GM06990 (cell line): ENCODE measurements at places on chromosomes 13 and 19.

DNA sequence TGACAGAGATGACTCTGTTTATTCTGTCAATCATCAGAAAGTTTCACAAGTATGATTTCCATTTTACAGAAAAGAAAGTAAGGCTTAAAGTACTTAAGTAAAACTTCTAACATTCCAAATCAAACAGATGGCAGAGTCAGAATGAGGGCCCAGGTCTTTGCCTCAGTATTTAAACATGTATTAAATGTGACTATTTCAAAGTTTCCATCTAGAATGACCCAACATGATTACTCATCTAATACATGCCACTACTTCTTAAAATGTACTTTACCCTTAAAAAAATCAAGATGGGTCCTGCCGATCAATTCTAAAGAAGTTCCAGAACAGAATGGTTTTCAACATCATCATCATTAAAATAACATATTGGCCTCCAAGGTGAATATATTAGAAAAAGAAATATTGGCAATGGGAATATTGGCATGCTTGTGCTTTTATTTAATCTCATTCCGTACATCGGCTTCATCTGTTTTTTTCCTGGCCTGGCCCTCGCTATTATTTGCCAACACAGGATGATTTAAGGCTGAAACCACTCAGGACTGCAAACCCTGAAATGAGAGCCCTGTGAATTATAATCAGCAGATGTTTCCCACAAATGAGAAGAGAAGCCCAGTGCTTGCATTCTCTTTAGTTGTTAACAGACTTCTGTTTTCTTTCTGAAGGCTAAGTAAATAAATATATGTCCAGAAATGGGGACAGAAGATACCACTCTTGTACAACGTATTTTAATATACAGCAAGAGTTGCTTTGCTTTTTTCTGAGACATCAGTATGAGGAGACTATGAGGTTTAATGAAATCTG is 340.0 kb downstream of the DNAJC15 start:
- DNase-seq = no peak

DNA sequence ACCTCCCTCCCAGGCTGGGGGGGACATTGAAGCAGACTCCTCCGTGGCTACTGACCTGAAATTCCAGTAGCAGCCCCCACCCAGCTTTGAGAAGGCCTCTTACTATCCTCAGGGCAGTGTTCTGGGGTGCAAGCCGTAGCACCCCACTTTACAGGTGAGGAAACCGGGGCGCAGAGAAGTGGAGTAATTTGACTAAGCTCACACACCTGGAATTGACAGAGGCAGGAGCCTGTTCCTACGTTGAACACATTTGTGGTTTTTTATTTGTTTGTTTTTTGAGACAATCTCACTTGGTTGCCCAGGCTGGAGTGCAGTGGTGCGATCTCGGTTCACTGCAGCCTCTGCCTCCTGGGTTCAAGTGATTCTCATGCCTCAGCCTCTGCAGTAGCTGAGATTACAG is 14.6 kb upstream of the S1PR4 start:
- no peak for DNase-seq

DNA sequence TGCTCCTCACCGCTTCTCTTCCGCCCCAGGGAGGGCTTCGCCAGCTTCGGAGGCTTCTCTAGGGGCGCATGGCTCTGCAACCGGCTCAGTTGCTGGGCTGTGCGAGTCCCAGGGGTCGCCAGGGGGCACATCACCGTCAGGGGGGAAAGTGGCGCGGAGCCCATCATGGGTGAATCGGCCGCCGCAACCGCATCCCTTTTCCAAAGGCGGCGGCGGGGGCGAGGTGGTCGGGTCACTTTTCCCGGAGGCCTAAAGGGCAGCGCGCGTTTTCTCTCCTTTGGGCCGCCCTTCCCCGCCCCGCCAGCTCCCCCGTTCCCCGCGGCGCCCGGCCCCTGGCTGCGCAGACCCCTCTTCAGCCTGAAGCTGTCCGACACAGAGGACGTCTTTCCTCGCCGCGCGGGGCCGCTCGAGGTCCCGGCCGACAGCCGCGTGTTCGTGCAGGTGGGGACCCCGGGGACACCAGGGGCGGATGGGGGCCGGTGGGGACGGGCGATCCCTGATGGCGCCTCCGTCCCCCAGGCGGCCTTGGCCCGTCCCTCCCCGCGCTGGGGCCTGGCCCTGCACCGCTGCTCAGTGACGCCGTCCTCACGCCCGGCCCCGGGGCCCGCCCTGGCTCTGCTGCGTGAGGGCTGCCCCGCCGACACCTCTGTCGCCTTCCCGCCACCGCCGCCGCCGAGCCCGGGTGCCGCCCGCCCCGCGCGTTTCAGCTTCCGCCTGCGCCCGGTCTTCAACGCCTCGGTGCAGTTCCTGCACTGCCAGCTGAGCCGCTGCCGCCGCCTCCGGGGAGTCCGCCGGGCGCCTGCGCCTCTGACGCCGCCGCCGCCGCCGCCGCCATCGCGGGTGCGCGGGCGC is 1.7 kb downstream of the TGFBR3L start:
- DNase-seq = peak; percentile 59

DNA sequence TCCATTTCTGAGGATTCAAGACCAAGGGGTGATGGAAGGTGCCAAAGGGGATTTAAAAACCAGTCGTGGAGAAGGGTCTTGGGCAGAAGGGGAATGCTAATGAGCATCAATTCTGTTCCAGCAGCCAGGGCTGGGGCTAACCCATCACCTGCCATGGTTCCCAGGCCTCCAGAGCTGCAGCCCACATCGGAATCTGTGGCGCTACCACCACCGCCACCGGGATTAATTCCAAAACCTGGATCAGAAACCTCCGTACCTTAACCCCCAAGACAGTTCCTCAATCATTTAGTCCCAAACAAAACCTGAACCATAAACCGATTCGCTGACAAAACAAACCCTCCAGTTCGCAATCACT is 583 bp downstream of the ZNF615 start:
- no peak for DNase-seq

GRCh38 chr13:74554569-74555275 is 420.5 kb upstream of the KLF12 start:
- DNase-seq = no peak

DNA sequence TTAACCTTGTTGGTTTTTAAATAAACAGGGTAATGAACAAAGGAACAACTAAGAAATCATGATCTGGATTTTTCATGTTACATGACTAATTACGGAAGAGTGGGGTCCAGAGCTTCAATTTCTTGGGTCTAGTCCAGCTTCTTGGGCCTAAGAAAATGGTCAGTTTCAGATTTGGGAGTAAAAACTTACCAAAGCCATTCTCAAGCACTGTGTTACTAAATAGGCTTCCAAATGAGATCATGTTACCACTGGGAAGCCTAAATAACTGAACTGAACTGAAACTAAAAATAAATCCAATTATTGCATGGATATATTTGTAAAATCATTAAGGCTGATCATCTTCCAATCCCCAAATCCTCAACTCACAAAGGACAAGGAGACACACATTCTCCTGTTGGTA is 13.9 kb downstream of the TBC1D4 start:
- no peak for DNase-seq

DNA sequence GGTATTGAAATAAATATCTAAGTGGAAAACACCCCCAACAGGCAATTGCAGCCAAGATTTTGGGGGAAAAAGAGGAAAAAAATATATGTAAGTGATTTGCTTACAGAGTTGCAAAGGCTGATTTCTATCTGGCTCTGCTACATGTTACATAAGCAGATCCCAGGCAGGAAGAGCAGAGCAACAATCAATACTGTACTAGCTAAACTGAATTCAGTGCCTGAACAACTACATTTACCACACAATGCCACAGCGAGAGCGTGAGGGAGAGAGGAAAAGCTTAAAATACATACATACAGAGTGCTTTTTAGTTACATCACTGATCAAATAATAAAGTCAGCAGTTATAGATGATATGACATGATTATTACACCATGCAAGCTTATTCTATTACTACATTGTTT is 665.6 kb upstream of the ARGLU1 start:
- DNase-seq = no peak

DNA sequence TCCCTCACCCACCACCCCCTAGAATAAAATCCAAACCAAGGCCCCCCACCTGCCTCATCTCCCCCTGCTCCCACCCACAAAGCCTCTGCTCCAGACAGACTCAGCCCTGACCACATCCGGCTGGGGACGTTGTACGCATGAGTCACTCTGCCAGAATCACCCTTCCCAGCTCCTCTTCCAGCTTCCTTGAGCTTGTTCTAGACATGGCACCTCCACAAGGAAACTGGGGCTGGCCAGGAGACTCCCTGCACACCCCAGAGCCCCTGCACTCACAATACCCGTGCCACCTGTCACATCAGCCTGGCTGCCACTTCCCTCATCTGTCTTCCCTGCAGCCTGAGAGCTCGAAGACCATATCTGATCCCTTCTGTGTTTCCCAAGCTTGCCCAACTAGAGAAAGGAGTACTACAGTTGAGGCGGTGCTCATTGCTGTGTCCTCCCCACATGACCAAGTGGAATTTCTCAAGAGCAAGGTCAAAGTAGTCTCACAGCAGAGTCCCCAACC is 9.7 kb downstream of the DEDD2 start:
- DNase-seq = no peak

DNA sequence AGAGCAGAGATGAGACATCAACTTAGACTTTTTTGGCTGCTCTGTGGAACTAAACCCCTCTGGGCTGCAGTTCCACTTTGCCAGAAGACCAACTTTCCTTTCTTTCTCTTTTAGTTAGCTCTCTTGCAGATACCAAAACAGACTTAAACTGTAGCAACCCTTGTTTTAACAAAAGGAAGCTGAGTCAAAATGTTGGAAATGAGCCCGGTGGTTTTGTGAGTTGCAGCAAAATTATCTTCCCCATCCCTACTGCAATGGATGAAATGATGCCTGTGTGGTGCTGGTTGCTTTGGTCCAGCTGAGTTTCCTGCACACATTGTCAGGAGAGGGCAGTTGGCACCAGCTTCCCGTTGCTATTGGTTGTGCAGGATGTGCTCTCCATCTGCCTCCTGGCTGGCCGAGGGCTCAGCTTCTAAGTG is 115.3 kb downstream of the LRCH1 start:
- DNase-seq = no peak

DNA sequence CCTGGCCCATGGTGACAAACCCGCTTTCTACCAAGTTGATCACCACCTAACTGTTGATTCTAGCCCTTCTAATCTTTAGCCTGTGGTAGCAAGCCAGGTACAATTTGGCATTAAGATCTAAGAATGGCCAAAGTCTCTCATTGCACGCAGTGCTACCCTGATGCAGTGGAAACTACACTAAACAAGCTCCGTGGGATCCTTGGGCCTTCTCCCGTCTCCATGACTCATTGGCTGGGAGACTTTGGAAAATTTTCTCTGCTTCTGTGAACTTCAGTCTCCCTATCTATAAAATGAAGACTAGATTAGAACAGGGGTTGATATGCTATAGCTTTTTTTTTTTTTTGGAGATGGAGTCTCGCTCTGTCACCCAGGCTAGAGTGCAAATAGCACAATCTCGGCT is 223.0 kb downstream of the TSHZ3 start:
- DNase-seq = no peak

GRCh38 chr19:44356383-44357111 is at the start of gene ZNF112:
Gene ZNF112 (minus strand): TSS chr19:44356680. CDS start chr19:44340539, 16,141 bp downstream.
- DNase-seq = peak; percentile 14

- no peak for DNase-seq
Observed at GRCh38 chr19:28990522-28990921, 222.4 kb downstream of the UQCRFS1 start.

DNA sequence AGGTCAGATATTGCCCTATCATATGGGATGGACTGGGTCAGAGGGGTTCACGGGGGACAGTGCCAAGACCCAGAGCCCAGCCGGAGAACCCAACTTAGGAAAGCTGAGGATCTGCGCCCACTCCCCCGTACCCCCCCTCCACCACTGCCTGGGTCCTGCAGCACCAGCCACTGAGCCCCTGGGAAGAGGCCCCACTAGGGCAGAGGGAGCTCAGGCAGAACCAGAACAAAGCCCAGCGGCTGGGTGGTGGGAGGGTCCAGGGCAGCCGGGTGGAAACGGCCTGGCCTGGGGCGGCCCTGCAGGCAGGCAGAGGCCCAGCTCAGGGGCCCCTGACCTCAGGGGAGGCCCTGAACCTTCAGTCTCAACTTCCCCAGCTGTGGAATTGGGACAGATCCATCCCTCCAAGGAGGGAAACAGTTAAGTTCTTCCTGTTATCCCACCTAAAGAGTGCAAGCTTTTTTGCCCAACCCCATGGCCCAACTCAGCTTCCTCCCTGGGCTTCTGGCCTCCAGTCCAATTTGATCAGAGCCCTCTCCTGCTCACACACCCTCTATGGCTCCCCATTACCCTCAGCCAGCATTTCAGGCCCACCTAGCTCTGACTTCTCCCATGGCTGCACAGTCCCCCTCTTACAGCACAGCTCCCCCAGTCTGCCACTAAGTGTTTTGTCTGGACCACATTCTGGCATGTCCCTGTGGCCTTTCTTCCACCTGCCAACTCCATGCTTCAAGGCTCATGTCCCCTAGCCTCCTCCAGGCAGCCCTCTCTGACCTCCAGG is 3.1 kb downstream of the NR2F6 start:
- no peak for DNase-seq

DNA sequence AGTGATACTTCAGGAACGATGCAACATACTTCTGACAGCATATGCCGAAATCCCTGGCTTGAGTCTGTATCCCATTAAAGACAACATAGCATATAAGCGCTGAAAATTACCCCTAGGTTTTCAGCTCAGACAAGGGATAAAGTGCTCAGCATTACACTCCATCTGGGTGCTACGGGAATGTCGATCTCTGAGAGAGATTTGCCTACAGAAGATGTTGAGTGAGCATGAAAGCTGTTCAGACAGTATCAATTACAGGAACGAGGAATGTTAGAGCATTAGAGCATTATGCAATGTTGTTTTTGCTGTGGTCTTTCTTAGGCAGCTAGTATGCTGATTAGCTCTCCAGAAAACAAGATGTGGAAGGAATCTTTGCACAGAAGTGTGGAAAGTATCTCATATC is 484.5 kb downstream of the LIG4 start:
- no peak for DNase-seq

DNA sequence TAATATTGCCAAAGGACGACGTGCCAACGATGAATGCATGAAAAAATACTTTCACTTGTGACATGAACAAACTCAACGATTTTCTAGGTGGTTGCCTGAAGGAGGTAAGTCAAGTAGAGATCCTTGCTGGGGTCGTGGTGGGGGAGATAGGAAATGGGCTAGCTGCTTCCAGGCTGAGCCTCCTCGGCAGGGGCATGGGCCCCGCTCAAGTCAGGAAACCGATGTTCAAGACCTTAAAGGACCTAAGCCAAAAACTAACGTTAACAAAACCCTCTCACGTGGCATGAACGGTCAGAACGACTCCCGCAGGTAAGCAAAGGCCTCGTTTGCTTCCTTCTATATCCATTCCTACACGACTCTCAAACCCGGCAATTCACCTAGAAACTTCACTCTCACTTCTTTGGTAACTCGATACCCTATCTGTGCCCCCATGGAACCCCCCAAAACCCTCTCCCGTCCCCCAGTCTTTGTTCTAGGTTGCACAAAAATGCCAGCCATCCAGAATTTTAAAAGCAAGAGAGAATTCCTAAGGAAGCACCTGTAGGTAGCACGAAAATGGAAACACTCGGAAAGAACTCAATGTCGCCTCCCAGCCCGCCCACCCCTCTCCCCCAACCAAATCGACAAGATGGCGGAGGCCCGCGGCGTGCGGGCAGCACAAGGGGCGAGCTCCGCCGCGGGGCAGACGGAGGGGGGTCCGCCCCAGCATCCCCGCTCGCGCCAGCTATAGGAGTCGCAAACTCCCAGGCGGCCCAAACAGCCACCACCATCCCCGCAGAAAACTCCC is 13.6 kb downstream of the ACP4 start:
- peak; percentile 39 for DNase-seq
